Fibroblast of lung (primary cell): ENCODE measurements at places on chromosomes 16 and 17.

DNA sequence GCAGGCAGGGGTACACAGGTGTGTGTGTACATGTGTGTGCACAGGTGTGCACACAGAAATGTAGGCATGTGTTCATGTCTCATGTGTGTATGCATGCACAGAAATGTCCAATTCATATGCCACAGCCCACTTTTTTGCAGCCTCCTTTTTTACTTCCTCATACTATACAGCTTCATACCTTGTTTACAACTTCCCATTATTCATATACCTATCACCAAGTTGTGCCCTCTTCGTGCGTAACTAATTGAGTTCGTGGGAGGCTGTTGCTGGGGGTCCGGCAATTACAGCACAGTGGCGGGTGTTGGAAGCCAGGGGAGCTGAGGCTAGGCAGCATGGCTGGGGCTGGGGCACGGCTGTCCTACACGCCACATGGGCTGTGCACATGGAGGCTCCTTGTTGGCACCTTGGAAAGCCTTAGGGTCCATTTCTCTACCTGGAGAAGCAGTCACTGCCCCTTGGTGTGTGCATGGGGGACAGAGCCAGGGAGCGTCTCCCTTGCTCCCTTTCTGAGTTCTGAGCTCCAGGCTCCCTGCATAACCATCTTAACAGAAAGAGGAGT, 266.7 kb downstream of the ENGASE start:
- no peak for DNase-seq

- DNase-seq, result peak; percentile 64
These were observed 1.1 kb upstream of the ZNF747 start for GRCh38 chr16:30535777-30536190.

- DNase-seq, result peak; percentile 56
These were observed 567 bp downstream of the HSD17B1 start for GRCh38 chr17:42553161-42553818.

DNA sequence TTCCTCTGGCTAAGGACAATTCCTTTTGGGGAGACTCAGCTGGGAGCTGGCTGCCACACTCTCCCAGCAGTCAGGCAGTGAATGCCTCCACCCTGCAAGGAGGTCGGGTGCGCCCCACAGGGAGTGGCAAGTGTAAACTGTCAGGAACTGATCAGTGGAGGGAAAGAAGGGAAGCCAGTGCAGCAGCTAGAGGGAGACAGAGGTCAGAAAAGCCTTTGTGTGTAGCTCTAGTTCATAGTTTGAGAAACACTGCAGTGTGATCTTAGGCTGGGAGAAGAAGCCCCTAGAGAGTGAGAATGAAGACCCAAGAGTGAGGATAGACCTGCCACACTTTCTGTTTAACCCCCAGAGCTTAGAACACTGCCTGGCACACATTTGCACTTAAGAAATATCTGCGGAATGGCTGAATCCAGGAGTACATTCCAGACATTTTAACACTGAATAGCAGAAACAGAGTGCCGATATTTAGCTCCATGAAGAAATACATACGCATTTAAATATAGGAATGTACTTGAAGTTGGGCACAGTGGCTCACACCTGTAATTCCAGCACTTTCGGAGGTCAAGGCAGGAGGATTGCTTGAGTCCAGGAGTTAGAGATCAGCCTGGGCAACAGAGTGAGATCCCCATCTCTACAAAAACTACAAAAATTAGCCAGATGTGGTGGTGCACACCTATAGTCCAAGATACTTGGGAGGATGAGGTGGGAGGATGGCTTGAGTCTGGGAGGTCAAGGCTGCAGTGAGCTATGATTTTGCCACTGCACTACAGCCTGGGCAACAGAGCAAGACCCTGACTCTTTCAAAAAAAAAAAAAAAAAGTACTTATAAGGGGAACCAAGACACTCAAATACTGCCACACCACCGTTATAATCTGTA, 11.1 kb upstream of the SLC5A11 start:
- peak; percentile 64 for DNase-seq

DNA sequence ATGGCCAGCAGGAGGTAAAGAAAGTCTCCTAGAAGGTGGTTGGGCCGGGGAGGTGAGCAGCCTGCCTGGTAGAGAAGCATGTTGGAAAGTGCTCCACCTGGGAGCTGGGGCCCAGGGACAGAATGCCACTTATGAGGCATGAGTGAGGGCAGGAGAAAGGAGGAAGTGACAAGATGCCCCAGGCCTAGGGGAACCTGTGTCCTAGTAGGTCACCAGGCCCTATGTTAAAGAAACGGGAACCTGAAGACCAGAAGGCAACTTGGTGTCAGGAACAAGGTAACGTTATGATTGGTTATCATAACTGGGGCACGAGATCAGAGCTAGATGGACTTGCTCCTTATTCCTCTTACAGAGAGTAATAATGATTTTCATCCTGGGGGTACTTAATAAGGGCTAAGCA, 34.3 kb downstream of the PITPNC1 start:
- no peak for DNase-seq

DNA sequence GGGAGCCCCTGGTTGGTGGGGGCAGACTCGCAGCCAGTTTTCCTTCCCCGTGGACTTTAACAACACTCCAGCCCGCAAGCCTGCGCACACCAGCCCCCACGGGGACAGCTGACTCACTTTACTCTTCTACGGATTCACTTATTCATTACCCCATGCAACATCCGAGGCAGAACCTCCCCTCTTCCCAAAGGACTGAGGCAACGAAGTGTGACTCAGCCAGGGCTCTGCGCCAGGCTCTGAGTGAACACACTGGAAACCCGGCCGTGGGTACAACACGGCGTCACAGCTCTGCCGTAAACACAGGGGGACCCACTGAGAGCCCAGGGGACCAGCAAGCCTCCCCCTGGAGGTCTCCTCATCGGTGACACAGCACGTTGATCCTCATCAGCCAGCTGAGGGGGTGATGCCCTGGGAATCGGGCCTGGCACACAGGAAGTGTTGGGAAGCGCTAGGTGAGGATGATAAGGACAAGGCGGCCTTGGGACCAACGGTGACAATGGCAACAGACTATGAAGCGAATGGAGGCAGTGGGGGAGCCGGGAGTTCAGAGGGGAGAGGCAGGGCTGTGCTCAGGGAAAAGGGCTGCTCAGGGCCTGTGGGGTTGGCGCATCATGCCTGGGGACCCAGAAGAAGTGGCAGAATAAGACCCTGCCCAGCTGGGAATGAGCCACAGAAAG, 14.6 kb downstream of the COTL1 start:
- peak; percentile 98 for DNase-seq

- DNase-seq, result no peak
These were observed 44.5 kb downstream of the MEAK7 start for GRCh38 chr16:84459941-84460405.
